Right renal cortex interstitium (tissue), 3 donors: ENCODE measurements at places on chromosomes 1 and 21. TPM values are rescaled to one million over a fixed set of nuclear protein-coding genes. Genes with fewer than 3 reads are reported as not detected.

- no peak for DNase-seq
Measured at GRCh38 chr1:87594736-87595383, 266.2 kb downstream of the LMO4 start.

EPHB2 gene
- polyA plus RNA-seq, result 12.8 TPM

DNA sequence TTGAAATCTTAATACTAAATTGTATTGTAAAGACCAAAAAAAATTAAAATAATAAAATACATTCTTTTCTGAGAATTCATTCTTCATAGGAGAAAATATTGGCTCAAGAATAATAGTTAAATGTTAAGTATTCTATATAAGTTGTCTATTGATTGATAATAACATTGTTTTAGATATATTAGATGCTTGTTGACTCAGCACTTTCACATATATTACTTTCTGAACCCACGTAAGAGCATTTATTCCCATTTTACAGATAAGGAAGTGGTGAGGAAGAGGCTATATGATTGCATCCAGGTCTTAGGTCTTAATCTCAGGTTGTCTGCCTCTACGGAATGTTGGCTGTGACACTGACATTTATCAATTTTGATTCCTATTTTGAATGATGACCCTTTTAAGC lies 898.8 kb downstream of the TTLL7 start:
- no peak for DNase-seq

DNA sequence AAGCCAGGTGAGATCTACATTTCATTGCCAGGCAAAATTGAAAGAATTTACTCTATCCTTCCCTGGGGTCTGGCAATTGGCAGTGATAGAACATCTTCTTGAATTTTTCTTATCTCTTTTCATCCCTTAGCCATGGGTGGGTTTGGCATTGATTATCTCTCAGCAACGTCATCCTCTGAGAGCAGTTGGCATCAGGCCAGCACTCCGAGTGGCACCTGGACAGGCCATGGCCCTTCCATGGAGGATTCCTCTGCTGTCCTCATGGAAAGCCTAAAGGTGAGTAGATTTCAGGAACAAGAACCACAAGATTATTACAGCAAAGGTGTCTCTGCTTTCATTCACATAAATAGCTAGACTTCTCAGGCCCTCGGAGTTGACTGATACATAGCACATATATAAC lies 39.3 kb downstream of the NCF2 start:
- no peak for DNase-seq

ASCL5 gene
- polyA plus RNA-seq, result 0.15 TPM

GRCh38 chr1:150022357-150022756 lies 11.8 kb upstream of the OTUD7B start:
- no peak for DNase-seq
